ENCODE measurements at places on chromosomes 7 and 10.

DNA sequence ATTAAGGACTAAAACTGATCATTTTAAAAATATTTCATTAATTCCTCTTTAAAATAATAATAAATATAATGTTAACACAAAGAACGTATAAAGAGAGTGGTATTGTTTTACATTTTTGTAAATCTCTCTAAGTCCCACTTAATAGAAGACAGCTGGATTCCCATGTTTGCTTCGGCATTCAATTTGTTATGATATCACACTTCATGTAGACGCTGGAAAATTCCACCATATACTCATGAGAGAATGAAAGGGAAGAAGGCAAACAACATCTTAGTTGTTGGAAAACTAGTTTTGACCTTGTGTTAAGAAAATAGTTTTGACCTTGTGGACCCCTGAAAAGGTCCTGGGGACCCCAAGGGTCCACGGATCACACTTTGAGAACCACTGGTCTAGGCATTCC is 85.3 kb upstream of the MGMT start:
- no peak for DNase-seq

- peak; percentile 13 for DNase-seq
Measured at GRCh38 chr10:91043173-91043910, 122.5 kb upstream of the ANKRD1 start.

- DNase-seq: no peak
Measured at GRCh38 chr7:24432677-24433076, 140.6 kb upstream of the PALS2 start.

GRCh38 chr10:5476918-5477525 is 22.3 kb downstream of the CALML5 start:
- no peak for DNase-seq

DNA sequence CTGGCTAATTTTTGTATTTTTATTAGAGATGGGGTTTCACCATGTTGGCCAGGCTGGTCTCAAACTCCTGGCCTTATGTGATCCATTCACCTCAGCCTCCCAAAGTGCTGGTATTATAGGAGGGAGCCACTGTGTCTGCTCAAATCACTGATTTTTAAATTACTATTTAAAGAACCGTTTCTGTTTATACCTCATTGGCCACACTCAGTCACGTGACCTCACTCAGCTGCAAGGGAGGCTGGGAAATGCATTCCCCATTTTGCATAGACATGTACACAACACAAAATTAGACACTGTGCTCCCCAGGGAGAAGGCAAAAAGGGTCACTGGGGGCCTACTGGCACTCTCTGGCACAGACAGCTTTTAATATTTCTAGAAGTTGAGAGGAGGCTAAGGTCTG is 13.6 kb upstream of the CALU start:
- no peak for DNase-seq

DNA sequence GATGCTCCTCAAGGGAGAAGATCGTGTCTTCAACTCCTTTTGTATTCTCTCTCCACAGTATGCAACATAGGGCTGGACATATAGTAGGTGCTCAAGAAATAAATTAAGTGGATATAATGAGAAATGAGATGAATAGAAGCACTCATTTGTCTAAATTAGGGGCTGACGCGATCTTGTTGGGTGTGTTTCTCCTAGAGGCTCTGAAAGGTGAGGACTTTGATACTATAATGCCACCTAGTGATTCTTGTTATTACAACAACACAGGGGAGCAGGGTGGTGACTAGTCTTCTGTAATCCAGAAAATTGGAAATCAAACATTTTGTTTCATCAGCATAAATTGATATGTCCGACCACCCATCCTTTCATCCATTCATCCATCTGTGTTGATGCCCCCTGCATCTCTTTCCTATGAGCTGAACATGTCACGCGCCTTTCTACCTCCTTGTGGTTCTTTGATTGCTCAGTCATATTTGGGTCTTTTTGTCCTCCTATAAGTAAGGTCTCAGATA is 3.5 kb upstream of the CFAP58 start:
- DNase-seq: peak; percentile 68

- no peak for DNase-seq
Measured at GRCh38 chr7:2317556-2318293, 3.5 kb upstream of the SNX8 start.

- DNase-seq: no peak
Measured at GRCh38 chr10:22341190-22341925, 3.9 kb upstream of the SPAG6 start.

DNA sequence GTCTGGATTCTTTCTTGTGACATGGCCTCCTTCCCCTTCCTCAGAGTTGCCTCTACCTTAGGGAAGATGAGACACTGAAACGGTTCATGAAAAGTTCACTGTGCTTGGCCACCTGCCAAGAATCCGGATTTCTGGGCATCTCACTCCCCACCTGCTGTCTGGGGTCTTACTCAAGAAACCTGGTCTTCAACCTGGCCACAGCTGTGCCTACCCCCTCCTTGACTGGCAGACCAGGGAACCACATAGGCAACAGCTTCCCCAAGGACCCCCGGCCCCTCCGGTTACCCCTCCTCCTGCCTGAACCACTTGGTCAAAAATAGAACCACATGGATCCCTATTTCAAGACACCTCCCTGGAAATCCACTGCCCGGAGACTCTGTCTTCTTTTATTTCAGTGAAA is 58.7 kb upstream of the NANOS1 start:
- no peak for DNase-seq

- DNase-seq: peak; percentile 3
Measured at GRCh38 chr10:114925587-114926586, 12.1 kb upstream of the TRUB1 start.

DNA sequence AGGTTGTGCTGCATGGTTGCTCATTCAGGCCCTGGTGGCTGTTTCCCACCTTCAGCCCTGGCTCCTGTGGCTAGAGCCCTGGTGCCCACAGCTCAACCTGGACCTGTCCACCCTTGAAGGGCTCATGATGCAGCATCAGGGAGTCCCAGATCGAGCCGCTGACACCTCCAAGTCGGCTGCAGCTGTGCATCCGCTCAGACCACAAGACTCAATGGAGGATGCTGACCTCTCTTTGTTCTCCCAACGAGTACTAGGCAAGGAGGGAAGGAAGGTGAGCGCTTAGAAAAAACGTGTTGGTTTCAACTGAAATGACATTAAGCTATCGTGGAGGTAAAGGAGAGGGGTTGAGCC is 9.5 kb upstream of the C10orf95 start:
- DNase-seq: no peak

DNA sequence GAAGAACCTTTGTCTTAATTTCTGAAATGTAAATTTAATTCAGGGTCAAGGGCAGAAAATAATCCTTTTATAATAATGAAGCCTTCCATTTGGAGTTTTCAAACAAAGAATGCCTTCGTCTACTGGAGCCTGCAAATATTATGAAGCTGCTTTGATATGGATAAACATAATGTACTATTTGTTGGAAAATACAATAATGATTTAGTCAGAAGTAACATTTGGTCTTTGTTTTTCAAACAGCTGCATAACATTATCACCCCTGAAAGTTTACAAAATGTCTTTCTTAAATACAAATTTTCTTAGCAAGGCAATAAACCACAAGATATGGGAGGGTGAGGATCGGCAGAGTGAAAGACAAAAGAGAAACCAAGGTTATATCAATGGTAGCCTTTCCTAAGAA is 41.5 kb downstream of the TMEM26 start:
- DNase-seq: no peak

DNA sequence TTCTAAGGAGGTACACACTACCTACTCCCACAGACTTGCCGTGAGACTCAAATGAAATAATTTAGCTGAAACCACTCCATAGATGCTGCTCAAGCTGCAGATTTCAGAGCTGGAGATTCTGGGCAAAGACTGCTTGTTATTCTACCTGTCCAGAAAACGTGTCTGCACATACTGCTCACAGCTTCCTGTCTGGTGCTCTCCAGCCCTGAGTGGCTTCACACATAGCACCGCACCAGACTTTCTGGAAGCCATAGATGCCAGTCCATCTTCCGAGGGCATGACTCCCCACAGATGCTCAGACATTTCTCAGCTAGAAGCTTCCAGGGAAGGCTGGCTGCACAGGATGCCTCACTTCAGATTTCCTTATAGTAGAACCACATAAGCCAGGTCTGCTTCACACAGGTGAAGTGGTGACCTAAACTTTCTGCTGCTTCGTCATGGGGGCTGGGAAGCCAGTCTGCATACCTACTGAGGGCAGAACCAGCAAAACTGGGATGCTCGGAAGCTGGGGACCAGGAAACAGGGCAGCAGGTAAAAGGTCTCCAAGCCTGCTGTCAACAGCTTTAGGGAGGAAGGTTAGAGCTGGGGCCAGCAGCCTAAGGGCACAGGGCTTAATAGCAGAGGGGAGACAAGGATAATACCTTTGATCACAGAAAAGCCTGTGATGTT is 18.2 kb downstream of the CCDC6 start:
- DNase-seq: no peak

Data from DMS153 (cell line).